ENCODE measurements at places on chromosomes 4 and X.

GRCh38 chr4:2433609-2434350, 15.0 kb downstream of the CFAP99 start:
- DNase-seq = no peak

DNA sequence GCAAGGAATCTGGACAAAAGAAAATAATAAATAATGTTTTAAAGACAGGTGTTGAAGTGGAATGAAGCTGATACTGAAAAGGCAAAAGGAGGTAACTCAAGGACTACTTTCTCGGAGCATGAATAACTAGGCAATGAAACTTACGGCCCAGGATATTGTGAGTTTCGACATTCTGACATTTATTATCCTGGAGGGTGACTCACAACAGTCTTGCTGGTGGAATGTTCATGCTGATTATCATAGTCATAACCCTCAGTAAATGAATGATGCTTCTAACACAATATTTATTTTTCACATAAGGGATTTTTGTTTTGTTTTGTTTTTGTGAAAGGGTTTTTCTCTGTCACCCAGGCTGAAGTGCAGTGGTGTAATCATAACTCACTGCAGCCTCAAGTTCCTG, 147.0 kb upstream of the HPGD start:
- DNase-seq = no peak

DNA sequence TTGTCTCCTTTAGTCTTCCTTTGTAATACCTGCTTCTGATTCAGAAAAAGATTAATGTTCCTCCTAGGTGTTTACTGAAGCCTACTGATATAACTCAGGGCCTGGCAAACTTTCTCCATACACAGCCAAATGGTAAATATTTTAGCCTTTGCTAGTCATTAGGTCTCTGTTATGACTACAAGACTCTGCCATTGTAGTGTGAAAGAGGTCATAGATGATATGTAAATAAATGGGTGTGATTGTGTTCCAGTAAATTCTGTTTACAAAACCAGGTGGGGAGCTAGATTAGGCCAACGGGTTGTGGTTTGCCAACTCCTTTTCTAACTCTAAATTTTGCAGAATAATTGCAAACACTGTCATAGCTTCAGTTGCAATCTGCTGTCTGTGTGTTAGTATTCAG, 568.1 kb upstream of the GNPDA2 start:
- DNase-seq = no peak

- DNase-seq = no peak
Observed at GRCh38 chr4:120354381-120354780, 287.7 kb upstream of the MAD2L1 start.

DNA sequence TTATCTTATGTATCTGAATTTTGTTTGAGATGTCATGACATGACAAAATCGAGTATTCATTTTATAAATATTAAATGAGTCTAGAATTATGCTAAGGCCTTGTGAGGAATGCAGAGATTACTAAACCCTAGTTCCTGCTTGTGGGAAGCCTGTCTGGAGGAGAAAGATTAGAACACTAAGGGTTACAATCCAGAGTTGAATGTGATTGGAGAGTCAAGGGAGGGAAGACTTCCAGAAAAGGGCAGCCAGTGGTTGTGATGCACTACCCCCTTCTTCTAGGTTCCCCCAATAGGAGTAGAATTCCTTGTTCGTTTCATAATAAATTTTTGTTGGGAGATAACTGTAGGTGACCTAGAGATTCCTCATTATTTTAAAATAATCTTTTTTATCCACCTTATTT, 141.1 kb downstream of the AFF1 start:
- DNase-seq = no peak

GRCh38 chr4:79472693-79473438, 64.8 kb upstream of the GK2 start:
- no peak for DNase-seq

DNA sequence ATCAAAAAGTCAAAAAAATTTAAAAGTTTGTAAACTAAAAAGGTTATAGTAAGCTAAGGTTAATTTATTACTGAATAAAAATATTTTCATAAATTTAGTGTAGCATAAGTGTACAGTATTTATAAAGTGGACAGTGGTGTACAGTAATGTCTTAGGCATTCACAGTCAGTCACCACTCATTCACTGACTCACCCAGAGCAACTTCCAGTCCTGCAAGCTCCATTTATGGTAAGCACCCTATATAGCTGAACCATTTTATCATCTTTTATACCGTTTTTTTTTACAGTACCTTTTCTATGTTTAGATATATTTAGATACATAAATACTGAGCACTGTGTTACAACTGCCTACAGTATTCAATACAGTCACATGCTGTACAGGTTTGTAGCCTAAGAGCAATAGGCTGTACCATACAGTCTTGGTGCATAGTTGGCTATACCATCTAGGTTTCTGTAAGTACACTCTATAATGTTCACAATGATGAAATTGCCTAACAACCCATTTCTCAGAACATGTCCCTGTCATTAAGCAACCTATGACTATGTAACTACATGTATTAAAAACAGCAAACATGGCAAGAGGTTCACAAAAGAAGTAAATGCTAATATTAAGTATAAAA, 18.6 kb downstream of the ACSL4 start:
- no peak for DNase-seq

GRCh38 chr4:94852616-94853015, 94.9 kb downstream of the BMPR1B start:
- no peak for DNase-seq

DNA sequence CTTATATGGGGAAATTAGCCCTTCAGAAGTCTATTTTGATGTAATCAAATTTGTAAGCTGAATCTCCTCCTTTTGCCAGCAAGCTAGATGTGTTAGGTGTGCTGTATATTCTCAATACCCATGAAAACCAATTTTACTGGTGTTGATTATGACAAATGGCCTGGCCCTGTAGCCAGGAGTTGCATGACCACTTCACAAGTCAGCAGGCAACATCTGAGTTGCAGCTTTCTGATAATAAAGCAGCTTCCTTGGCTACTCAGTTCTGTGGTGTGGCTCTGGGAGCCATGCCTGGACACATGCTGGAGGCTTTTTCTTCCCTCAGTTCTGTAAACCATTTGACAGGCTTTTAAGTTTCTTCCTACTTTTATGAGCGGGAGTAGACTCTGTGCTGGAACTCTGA, 154.1 kb upstream of the CXCL13 start:
- no peak for DNase-seq

DNA sequence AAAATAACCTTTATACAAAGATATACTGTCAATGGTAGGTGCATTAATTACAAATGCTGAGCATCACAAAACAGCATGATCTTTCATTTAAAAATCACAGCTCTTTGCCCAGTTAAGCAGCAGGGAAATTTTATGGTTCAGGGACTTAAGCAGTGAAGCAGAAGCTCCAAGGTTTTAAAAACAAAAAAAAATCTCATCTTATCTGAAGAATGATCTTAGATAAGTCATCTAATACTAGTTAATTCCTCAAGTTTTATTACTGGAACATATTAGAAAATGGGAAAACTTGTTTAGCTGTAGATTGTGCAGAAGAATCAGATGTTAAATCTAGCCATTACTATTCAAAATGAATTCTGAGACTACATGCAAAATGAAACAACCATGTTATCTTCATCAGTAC, 289.9 kb downstream of the GASK1B start:
- DNase-seq = no peak

- DNase-seq = no peak
Observed at GRCh38 chrX:21781525-21781924, 23.6 kb upstream of the SMPX start.

DNA sequence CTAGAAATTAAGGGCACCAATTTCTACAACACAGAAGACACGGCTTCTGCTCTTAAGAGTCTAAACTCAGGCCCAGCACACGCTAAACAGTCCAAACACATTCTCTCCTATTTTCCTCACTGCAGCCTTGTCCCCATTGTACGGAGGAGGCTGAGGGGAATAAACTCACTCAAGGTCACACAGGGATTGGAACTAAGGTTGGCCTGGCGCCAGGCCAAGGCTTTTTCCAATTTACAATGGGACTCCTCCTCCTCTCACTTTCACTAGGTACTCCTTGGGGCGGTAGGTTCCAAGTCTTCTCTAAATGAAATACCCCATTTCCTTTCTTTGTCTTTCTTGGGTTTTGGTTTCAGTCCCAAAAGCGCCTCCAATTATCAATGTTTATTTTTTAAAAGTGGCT, 48.7 kb upstream of the CRMP1 start:
- no peak for DNase-seq

- DNase-seq = no peak
Observed at GRCh38 chr4:55517526-55518229, 29.0 kb downstream of the CLOCK start.

DNA sequence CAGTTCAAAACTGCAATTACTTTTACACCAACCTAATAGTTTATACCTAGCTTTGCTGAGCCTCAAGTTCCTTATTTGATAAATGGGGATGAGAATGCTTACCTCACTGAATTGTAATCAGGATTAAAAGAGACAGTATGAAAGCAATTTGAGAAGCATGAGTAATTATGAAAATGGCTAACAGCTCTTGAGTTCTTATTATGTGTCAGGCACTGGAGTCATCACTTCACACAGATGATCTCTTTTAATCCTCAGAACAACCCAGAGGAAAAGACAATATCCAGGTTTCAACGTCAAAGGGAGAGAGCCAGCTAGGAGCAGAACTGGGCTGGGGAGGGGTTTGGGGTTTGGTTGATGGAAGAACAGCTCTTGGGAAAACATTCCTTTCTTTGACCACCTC, 221.0 kb upstream of the NWD2 start:
- no peak for DNase-seq

- DNase-seq = no peak
Observed at GRCh38 chrX:12570859-12571501, 220.2 kb upstream of the PRPS2 start.

GRCh38 chr4:141524116-141524515, 112.3 kb upstream of the IL15 start:
- no peak for DNase-seq

GRCh38 chrX:63835361-63835760, 50.3 kb upstream of the ARHGEF9 start:
- no peak for DNase-seq

- DNase-seq = no peak
Observed at GRCh38 chr4:15145709-15146108, 143.4 kb downstream of the CPEB2 start.

DNA sequence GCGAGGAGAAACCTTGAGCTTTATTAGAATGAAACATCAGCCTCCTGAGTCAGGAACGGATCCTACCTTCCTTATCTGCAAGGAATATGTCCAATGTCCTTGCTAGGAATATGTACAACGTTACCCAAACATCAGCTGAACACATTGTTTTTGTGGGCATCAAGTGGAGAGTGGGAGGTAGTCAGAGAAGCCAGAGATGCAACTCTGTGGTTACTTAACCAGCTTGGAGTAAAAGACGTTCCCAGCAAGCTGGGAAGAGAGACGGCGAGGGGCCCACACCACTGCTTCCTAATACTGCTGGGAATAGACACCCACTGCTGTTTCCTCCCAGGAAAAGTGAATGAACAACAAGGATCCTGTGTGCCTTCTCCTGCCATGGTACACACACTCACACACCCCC, 74.4 kb upstream of the PLAC1 start:
- no peak for DNase-seq

GRCh38 chr4:137635601-137636000, 103.3 kb upstream of the PCDH18 start:
- no peak for DNase-seq

- DNase-seq = no peak
Observed at GRCh38 chrX:102745857-102746584, 25.5 kb downstream of the GPRASP3 start.

- DNase-seq = no peak
Observed at GRCh38 chrX:12582649-12583048, 208.6 kb upstream of the PRPS2 start.

- DNase-seq = no peak
Observed at GRCh38 chrX:18291006-18291545, 63.4 kb downstream of the SCML2 start.

GRCh38 chr4:95432466-95432865, 116.3 kb downstream of the UNC5C start:
- no peak for DNase-seq

- no peak for DNase-seq
Observed at GRCh38 chr4:121541696-121542095, 155.1 kb downstream of the ANXA5 start.

DNA sequence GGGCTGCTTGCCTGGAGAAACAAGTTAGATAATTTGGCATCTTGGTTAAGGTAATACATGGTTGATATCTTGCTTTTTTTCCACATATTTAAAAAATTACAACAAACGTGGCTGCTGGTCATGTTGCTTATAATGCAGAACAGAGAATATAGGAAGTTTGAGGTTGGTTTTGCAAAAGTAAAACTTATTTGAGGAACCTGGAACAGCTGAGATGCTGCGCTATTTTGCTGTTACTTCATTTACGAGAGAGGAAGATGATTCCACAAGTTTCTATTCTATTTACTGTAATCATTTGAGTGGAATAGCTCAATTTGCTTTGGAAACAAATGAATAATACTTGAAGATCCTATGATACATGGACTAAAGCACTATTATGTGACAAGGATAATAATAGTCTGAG, 118.9 kb downstream of the TMA16 start:
- no peak for DNase-seq

DNA sequence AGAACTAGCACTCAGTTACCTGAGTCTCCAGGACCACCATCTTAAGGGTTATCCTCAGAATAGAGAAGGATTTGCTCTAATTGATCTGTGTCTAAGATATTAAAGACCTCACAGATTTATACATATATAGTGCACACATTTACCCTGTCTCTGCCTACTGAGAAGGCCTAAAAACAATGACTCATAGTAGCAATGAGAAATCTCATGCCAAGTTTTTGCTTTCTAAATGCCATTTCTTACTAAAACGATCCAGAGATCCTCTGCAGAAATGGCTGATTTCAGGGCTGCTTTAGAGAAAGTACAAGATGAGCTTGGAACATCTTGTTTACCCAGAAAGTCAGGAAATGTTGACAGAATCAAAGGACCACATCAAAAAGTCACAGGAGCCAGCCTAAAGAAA, 79.1 kb upstream of the INPP4B start:
- DNase-seq = no peak

DNA sequence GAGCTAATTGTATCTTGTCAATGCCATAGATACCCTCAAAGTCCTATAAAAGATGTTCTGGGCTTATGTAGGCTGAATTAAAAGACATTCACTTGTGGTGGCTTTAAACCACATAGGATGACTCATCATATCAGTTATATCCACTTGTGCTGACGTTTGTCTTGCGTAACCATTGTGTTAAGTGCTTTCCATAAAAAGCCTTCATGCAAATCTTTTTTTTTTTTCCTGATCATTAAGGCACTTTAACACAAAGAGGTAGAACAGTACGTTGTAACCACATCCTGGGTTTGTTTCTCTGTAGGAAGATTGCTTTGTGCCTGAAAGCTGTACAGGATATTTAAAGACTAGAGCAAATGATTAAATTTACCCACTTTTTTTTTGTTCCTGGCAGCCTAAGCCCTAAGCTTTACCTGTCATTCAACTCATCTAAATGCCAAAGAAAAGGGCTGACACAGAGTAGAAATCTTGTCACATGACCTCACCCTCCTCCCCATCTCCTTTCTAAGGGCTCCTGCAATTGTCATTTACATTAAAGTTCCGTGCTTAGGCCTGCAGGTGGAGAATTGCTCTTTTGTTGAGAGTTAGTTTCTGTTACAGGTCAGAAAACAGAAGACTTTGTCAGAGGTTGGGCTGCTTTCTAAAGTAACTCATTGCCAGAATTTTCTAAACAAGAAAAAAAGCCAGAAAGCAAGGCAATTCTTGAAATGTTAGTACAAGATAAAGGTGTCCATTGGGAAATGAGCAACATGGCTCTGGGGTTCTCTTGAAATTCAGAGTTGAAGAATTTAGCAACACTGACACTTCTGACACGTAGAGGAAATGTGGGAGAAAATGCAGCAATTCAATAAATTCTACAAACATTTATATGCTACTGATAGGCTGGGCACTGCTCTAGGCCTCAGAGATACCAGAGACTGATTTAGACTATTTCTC, 555.6 kb downstream of the PPARGC1A start:
- peak; percentile 2 for DNase-seq

GRCh38 chr4:70849291-70849690, 9.6 kb upstream of the GRSF1 start:
- no peak for DNase-seq
